ENCODE measurements at places on chromosomes 13 and 19. TPM values are rescaled to one million over a fixed set of nuclear protein-coding genes. Genes with fewer than 3 reads are reported as not detected.
A peak's percentile ranks its signal among the peaks of the same experiment; 100 is the strongest.

- no peaks in the 10 kb centered on the region for H3K4me1 ChIP-seq
Measured at GRCh38 chr13:94305033-94305432, 174.4 kb downstream of the DCT start.

- no peaks in the 10 kb centered on the region for H3K4me1 ChIP-seq
- H3K36me3 ChIP-seq, result peaks cover 31% of the 10 kb centered on the region
- H3K4me3 ChIP-seq, result no peak overlapping the region
- H3K27me3 ChIP-seq, result no peaks in the 10 kb centered on the region
Measured at GRCh38 chr19:6712231-6712630, 8.2 kb downstream of the C3 start.

Gene TMEM38A
- 4.8 TPM for total RNA-seq

Gene RFPL4AL1
- not detected for total RNA-seq

DNA sequence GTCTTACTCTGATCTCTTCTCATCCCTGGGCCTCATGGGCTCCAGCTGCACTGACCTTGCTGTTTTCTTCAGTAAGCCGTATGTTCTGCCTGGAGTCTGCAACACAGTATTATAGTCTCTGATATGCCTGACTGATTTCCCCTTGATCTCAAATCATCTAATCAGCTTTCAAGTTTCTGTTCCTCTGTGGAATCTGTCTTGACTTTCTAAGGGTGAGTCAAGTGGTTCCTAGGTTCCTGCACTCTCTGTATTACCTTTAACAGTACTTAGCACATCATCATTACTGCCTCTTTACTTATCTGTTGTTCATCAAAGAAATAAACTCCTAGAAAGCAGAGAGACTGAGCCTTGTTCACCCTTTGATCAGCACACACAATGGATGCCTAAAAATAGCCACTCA is 350.7 kb downstream of the LMO7 start:
- no peaks in the 10 kb centered on the region for H3K36me3 ChIP-seq
- DNase-seq, result no peak
- H3K4me3 ChIP-seq, result no peak overlapping the region
- H3K27me3 ChIP-seq, result no peaks in the 10 kb centered on the region
- no peaks in the 10 kb centered on the region for H3K4me1 ChIP-seq
- H3K27ac ChIP-seq, result no peak overlapping the region

DNA sequence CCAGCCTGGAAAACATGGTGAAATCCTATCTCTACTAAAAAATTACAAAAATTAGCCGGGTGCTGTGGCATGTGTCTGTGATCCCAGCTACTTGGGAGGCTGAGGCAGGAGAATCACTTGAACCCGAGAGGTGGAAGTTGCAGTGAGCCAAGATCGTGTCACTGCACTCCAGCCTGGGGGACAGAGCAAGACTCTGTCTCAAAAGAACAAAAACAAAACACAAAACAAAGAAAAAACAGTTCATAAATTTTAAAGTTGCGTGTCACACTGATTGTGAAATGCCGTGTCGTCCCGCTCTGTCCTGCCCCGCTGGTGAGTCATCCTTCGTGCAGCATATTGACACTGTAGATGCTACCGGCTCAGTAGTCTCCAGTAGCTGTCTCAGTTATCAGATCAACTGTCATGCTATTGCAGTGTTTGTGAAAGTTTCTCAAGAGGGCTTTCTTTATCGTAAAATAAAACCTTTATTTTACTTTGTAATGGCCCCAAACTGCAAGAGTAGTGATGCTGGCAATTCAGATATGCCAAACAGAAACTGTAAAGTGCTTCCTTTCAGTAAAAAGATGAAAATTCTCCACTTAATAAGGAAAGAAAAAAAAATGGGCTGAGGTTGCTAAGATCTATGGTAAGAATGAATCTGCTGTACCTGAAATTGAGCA is 36.4 kb upstream of the IGFL1 start:
- no peaks in the 10 kb centered on the region for H3K36me3 ChIP-seq
- H3K27me3 ChIP-seq, result peaks cover 53% of the 10 kb centered on the region
- no peak overlapping the region for H3K27ac ChIP-seq
- H3K4me1 ChIP-seq, result no peaks in the 10 kb centered on the region
- H3K4me3 ChIP-seq, result no peak overlapping the region

DNA sequence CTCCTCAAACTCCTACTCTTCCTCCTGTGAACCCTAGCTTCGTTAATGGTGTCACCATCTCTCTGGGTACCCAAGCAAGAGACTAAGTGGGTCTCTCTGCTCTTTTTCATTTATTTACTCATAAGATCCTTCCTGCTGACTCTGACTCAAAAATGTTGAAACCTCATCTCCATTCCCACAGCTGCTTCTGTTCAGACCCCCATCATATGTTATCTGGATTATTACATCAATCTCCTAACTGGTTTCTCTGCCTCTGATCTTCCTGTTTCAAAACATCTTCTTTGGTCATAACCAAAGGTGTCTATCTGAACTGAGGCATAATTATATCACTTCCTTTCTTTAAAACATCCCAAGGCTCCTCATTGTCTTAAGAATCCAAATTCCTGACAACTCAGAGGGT is 2.0 kb upstream of the MEDAG start:
- no peak overlapping the region for H3K4me3 ChIP-seq
- H3K36me3 ChIP-seq, result no peaks in the 10 kb centered on the region
- peaks cover 14% of the 10 kb centered on the region for H3K27me3 ChIP-seq
- DNase-seq, result no peak
- H3K4me1 ChIP-seq, result peaks cover 3% of the 10 kb centered on the region

- no peaks in the 10 kb centered on the region for H3K4me1 ChIP-seq
- no peaks in the 10 kb centered on the region for H3K27me3 ChIP-seq
- no peak for DNase-seq
- no peaks in the 10 kb centered on the region for H3K36me3 ChIP-seq
- peak within 1 kb of the TSS; percentile 53 for H3K4me3 ChIP-seq
- H3K27ac ChIP-seq, result peak within 1 kb of the TSS; percentile 77
Measured at GRCh38 chr19:38425810-38426466, at the start of gene RASGRP4. TSS of gene RASGRP4 (minus strand) at chr19:38426219. CDS start at chr19:38426091, 128 bp downstream.

- no peaks in the 10 kb centered on the region for H3K4me1 ChIP-seq
- H3K27me3 ChIP-seq, result no peaks in the 10 kb centered on the region
- no peak for DNase-seq
- H3K27ac ChIP-seq, result no peak overlapping the region
- H3K4me3 ChIP-seq, result no peak overlapping the region
Measured at GRCh38 chr13:35086667-35087066, 144.6 kb downstream of the NBEA start.

DNA sequence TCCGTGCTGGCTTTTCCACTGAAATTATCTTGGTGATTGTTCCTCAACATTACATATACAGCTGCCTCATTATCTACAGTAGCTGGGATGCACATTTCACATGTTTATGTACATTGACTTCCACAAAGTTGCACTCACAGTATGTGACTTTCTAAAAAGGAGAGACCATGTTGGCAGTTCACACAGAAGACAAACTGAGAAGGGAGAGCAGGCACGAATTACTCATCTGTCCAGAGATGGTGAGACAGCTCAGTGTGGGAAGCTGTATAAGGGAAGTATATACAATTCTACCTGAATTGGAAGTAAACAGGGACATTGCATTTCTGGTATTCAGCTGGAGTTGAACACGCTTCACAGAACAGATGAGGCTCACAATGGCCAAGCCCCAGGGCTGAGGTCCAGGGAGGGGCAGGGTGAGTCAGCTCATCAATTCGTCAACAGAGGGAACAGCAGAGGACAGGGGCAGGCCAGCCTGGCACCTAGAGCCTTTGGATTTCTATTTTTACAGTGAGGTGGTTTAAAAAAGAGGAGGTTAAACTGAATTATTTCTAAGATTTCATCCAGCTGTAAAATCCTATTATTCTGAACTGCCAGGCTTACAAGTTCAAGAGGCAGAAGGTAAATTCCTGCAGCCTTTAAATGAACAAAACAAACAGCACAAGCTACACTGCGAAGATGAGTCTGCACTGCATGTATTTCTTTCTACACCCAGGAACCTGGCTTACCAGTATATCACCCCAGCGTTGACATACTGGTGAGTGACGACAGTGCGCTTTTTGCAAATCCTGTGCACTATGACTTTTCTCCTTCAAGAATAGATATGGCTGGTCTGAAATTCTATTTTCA is 9.8 kb downstream of the PARP4 start:
- no peak overlapping the region for H3K27ac ChIP-seq
- no peaks in the 10 kb centered on the region for H3K27me3 ChIP-seq

Gene ATP1A3
- not detected for total RNA-seq

Gene KLK14
- total RNA-seq, result 0.26 TPM

Gene NKPD1
- not detected for total RNA-seq

- peaks cover 37% of the 10 kb centered on the region for H3K4me1 ChIP-seq
- peak overlapping the region; percentile 80 for H3K27ac ChIP-seq
- no peak for DNase-seq
- H3K36me3 ChIP-seq, result no peaks in the 10 kb centered on the region
Measured at GRCh38 chr13:21034603-21035191, 26.7 kb downstream of the LATS2 start.

Measured in left lung (tissue), 14 donors.